Renal pelvis (tissue), 12 donors: ENCODE measurements at places on chromosomes 2 and 18.
A peak's percentile ranks its signal among the peaks of the same experiment; 100 is the strongest.

- no peak for DNase-seq
Measured at GRCh38 chr2:10688921-10689807, 611 bp downstream of the NOL10 start.

- DNase-seq, result no peak
Measured at GRCh38 chr2:200455958-200456421, 53.9 kb downstream of the KCTD18 start.

GRCh38 chr18:47901624-47902362 lies 28.7 kb downstream of the SMAD2 start:
- DNase-seq, result no peak

GRCh38 chr2:21291426-21291825 lies 167.7 kb downstream of the TDRD15 start:
- no peak for DNase-seq

GRCh38 chr18:56568986-56569385 lies 69.4 kb downstream of the TXNL1 start:
- no peak for DNase-seq

GRCh38 chr2:25951071-25951547 lies 31.2 kb downstream of the KIF3C start:
- peak; percentile 84 for DNase-seq

GRCh38 chr18:7272311-7273049 lies 41.6 kb downstream of the LRRC30 start:
- DNase-seq, result peak; percentile 78

DNA sequence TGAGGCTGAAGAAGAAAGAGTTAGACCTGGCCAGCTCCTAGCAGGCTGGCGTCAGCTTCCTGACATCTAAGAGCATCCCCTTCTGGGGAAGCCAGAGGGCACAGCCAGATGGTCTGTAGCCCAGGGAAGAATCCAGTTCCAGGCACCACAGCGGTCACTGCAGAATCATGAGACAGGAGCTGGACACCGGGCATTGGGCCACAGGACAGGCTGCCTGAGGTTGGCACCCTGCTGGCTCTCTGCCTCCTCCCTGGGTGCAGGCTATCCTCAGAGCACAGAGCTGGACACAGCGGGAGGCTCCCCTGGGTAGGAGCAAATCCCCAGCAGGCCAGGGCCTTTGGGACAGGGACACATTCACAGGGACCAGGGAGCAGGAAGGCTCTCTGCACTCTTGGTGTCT lies 19.8 kb upstream of the ATOH8 start:
- DNase-seq, result no peak

- no peak for DNase-seq
Measured at GRCh38 chr2:33392366-33392765, 84.1 kb upstream of the RASGRP3 start.

DNA sequence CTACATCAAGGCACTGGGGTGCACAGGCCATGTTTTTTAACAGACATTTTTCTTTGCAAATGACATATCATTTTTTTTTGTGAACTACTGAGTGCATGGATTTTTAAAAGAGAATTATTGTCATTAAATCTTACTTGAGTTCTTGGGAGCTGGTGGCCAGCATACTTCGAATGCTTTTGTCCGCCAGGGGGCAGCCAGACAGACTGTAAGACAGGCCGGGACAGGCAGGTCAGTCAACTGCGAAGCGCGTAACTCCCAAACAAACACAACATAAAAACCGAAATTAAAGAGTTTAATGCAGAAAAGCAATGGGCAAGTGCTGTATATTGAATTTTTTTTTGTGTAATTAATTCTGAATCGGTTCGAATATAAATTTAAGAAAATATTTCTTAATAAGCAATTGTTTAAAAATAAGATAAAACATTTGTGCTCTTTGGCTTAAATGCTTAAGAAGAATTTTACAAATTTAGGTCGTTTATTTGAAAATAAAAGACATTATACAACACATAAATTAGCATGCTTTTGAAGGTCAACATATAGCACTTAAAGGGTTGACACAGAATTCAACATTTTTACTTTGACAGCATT lies 142.2 kb upstream of the PXDN start:
- DNase-seq, result peak; percentile 63

DNA sequence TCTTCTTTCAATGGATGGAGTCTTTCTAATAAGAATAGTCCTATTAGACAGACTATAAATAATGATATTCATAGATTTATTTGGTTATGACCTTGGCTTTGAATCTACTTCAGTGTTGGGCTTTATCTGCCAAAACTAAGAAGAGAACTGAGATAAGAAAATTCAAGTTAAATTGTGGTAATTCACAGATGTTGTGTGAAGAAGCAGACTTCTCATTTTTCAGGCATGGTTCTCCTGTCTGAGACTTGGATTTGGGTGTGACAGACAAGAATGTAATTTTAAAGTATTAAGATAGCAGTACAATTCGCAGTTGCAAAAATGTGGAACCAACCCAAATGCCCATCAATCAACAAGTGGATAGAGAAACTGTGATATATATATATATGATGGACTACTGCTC lies 124.7 kb downstream of the QPCT start:
- no peak for DNase-seq

DNA sequence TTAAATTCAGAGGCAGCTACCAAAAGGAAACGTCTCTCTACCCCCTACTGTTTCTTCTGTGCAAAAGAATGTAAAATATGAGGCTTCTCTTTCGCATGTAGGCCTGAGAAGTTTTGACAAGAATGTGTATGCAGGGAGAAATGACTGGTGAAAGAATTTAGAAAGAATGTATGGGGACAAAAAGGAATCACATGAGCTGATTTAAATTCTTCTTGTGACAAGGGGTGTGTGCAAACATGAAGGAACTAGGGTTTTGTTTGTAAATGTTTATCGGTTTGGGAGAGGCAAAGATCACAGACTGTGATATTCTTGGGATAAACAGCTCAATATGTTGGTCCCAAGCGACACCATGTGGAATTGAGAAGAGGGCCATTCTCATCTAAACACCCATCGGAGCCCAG lies 345.2 kb upstream of the VRK2 start:
- DNase-seq, result no peak

- no peak for DNase-seq
Measured at GRCh38 chr2:861655-862354, 88.8 kb upstream of the SNTG2 start.

- no peak for DNase-seq
Measured at GRCh38 chr2:173350383-173350782, 4.3 kb upstream of the CDCA7 start.

DNA sequence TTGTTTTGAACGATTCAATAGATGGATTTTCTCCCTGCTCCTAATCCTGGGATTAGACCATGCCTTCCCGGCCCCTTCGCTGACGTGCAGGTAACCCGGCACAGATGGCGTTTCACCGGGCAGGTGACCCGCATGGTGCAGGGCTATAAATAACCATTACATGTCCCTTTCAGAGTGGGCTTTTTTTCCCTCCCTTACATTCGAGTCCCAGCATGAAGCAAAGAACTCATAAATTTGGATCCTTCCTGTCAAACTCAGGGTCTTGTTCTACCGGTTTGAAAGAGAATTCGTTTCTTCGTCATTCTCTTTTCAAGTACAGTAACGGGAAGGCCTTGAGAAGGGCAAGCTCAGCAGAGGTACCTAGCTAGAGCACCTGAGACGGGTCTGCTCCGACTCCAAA lies 46.1 kb downstream of the EDAR start:
- peak; percentile 69 for DNase-seq

DNA sequence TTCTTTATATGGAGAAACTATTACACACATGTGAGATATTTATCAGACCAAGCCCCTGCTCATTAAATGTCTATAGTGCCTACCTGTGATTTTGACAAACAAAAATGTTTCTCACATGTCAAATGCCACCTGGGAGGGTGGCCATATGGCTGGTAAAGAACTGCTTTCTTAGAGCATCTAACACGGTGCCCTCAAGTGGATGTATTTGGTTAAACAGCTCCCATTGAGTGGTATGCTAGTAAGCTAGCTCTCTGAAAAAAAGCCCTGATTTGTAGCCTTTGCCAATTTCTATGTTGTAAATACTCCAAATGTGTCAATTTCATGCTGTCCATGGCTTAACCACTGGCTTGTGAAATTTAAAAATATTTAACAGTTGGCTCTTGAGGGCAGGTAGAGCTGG lies 94.6 kb downstream of the PMAIP1 start:
- DNase-seq, result no peak

DNA sequence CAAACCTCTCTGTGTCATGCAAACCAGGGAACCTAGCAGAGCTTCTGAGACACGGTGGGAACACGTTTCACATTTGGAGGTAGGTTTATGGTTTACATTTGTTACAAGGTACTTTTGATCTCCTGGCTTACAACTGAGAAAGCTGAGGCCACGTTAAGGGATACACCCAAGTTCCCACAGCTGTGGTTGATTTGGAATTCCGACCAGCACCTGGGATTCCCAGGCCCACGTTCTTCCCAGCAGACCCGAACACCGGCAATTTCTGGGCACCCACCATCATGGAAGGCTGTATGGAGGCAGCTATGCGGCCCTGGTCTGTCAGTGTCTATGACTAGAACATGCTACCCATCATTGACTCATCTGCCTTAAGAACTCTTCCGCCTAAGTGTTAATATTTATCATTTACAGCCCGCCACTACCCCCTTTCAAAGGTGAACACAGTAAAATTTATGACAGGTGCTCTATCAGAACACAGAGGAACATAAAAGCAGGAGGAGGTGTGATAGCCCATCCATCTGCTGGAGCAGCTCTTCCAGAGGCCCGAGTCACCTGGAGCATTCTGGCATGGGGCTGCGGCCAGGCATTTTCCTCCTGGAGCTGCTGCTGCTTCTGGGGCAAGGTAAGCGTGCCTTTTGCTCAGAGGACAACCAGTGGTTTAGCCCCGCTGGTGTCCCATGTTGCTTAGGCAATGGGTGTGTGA lies at the start of gene PLB1:
Gene PLB1 (plus strand): TSS at position 510 of the 700 bp plus-strand sequence. CDS start 55 bp downstream, at position 565.
- no peak for DNase-seq

DNA sequence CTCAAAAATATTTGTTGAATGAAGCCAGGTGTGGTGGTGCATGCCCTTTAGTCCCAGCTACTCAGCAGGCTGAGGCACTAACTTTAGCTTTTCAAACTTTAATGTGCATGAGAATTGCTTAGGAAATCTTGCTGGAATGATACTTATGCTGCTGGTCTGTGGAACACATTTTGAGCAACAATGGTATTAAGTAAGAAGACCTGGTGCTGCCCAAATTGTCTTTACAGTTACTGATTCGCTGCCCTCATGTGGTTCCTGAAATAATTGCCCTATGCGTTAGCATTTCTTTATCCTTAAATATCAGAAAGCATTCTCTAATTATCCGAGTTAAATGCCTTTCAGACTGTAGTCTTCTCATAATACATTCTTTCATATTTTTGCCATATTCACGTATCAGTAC lies 76.0 kb upstream of the SESTD1 start:
- no peak for DNase-seq

GRCh38 chr2:136135921-136136906 lies 18.3 kb upstream of the CXCR4 start:
- DNase-seq, result no peak

DNA sequence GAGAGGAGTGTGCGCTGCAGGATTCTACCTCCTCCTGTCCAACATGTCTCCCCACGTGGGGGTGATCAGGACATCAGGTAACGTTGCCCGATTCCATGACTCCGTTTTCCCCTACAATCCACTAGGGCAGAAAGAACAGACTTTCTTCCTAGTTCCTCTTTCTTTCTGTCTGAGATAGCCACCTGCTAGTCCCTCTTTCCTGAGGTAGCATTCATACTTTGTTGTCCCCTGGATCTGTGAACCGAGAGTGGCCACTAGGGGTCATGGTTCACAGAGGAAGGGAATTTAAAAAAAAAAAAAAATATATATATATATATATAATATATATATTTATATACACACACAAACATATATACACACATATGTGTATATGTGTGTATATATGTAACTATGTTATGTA lies 210.0 kb upstream of the ZNF521 start:
- no peak for DNase-seq

DNA sequence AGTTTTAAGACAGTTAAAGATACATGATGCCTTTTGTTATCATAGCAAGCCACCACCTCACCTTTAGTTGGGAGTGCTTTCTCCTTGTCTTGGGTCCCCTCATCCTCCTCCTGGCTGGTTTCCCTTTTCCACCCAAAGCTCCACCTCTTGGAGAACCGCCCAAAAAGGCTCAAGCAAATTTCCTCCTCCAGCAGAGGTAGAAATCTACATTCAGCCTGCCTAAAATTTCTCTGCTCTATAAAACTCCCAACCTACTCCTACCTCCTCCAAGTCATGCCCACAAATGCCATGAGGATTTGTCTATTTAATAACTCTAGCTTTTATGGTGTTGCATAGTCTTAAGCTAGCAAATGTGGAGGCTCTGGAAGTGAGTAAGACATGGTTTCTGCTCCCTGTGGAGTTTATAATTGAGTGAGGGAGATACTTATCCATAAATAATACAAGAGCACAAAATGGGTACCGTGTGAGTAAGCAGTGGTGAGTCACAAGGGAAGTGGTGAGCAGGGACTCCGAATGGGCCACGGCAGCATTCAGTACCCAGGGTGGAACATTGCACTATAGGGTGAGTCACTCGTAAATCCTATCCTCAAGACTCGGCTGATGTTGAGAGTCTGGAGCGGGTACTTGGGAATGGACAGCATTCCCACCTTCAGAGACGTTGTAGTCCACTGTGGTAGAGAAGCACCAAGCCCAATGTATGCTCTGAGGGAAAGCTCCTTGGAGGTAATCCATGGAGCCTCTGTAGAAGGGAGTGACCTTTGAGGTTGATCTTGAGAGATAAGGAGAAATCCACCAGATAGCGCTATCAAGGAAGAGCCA lies 146.3 kb downstream of the RTN4 start:
- no peak for DNase-seq

DNA sequence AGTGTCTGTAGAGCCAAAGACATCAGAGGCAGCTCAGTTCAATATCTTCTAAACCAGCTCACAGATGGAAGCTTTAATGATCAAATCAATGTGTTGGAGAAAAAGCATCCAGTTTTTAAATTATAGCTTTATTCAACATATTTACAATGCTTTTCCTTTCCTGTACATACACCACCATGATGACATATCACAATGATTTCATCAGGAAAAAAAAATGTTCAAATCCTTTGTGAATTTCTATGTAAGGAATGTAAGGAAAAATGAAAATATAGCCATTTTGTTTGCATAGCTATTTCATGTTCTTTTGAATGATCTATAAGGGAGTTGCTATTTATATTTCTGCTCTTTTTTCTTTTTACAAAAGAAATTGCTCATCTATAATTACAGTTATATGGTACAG lies 134.7 kb upstream of the CDH20 start:
- no peak for DNase-seq

DNA sequence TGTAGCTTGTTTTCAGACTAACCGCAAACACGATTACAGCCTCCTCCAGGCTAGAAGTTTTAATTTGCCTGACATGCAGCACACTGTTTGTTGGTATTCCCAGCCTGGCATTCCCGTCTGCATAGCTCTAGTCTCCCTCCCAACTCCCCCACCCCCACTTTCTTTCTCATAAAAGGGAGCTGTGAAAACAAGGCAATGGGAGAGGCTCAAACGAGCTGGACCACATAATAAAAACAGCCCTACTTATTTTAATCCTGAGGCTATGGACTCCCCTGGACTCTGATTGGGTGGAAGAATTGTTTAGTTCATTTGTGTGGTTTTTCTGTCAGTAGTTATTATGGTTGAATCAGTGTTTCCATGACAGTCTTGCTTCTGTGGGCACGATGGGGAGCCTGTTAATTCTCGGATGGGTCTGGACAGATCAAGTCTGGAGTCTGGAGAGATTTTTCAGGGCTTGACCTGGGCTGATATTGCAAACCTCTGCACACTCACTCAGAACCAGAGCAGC lies 1.2 kb downstream of the STON1 start:
- DNase-seq, result peak; percentile 70
